ENCODE measurements at places on chromosomes 16 and 17.

- DNase-seq: no peak
- H3K27me3 ChIP-seq: no peaks in the 10 kb centered on the region
- peaks cover 42% of the 10 kb centered on the region for H3K36me3 ChIP-seq
- no peaks in the 10 kb centered on the region for H3K4me1 ChIP-seq
These were observed 11.2 kb upstream of the COG7 start for GRCh38 chr16:23464196-23464595.

DNA sequence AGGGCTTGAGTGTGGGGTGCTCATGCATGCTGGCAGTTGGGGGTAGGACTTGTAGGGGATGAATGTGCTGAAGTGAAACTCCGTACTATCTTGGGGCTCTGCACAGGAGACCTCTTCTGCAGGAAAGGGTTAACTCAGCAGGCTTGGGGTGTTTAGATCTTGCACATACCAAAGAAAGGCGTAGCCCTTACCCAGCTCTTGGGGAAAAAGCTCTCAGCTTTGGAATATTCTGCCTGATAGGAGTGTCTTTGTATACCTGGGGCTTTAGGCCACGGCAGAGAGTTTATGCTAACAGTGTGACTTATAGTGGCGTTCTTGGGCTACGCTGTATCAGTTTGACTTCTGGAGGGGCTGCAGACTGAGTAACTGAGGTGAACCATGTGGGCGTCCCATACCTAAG, 21.1 kb downstream of the KRT25 start:
- DNase-seq: no peak
- H3K27me3 ChIP-seq: peaks cover 7% of the 10 kb centered on the region
- no peak overlapping the region for H3K27ac ChIP-seq
- H3K4me1 ChIP-seq: peaks cover 4% of the 10 kb centered on the region
- H3K4me3 ChIP-seq: no peak overlapping the region

DNA sequence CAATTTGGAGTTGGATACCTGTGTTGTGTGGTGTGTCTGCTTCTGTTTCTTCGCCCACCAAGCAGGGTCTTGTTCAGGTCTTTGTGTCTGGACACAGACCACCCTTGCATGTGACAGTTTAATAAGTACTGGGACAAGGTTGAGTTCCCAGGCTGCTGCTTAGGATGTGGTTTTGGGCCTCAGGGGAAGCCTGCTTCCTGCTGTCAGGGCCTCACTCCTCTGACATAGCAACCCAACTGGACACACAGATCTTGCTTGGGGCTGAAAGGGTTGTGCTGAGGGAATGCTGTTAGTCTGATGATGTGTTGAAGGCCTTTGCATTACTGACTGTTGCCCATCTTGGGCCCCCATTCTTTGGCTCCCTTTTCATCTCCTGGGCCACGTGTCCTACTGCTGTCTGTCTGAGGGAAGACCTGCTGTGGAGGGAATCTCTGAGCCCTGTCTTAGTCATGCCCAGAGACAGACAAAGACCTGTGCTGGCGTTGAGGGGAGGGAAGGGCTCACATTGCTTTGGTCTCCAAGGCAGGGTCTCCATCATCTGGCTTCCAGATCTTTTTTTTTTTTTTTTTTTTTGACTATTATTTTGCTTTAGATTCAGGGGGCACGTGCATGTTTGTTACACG, 4.7 kb upstream of the TGFB1I1 start:
- H3K4me1 ChIP-seq: peaks cover 37% of the 10 kb centered on the region
- H3K27me3 ChIP-seq: no peaks in the 10 kb centered on the region
- DNase-seq: no peak
- peak overlapping the region; percentile 64 for H3K4me3 ChIP-seq

GRCh38 chr17:67431249-67432015, 54.4 kb downstream of the PITPNC1 start:
- no peaks in the 10 kb centered on the region for H3K27me3 ChIP-seq
- H3K27ac ChIP-seq: no peak overlapping the region
- no peak overlapping the region for H3K4me3 ChIP-seq
- DNase-seq: no peak
- H3K36me3 ChIP-seq: no peaks in the 10 kb centered on the region

DNA sequence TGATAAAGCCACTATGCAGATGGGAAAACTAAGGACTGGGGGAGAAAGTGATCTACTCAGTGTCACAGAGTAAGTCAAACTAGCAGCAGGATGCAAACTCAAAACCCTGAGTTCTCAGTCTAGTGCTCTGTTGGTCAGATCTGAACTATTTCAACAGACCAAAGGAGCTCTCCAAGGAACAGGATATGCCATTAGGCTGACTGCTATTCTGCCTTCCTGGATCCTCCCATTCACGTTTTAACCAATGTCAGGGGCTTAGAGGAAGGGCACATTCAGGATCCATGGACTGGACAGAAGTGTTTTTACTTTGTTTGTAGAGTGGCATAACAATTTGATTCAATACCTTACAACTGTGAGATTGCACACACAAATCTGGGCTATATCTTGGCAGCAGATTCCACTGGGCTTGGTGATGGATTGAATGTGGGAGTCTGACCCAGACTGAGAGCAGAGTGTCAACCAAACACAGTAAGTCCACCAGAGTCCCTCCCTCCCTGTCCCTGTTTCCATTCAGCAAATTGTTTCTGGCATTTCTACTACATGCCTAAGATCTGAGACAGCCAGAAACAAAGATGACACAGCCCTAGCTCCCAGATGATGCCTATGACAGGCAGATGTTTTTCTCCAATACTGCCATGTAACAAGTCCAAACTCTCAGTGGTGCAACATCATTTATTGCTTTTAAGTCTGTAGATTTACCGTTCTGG, 337.8 kb upstream of the CDH5 start:
- H3K4me1 ChIP-seq: no peaks in the 10 kb centered on the region
- no peaks in the 10 kb centered on the region for H3K36me3 ChIP-seq
- H3K27ac ChIP-seq: no peak overlapping the region

DNA sequence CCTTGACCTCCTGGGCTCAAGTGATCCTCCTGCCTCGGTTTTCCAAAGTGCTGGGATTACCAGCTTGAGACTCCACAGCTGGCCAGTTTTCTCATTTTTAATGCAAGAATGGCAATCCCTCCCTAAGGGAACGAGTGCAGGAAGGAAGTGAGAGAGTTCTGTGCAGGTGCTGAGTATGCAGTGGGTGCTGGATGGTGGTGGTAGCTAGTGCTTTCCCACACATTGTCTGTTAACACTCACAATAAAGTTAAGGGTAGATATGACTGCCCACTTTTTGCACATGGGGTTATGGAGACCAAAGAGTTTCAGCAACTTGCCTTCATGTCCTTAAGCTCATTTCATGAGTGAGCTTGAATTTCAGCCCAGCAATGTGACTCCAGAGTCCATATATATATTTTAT, 18.5 kb downstream of the RGS9 start:
- no peak for DNase-seq
- no peaks in the 10 kb centered on the region for H3K36me3 ChIP-seq
- H3K4me1 ChIP-seq: peaks cover 23% of the 10 kb centered on the region
- H3K4me3 ChIP-seq: peak overlapping the region; percentile 64
- no peaks in the 10 kb centered on the region for H3K27me3 ChIP-seq

DNA sequence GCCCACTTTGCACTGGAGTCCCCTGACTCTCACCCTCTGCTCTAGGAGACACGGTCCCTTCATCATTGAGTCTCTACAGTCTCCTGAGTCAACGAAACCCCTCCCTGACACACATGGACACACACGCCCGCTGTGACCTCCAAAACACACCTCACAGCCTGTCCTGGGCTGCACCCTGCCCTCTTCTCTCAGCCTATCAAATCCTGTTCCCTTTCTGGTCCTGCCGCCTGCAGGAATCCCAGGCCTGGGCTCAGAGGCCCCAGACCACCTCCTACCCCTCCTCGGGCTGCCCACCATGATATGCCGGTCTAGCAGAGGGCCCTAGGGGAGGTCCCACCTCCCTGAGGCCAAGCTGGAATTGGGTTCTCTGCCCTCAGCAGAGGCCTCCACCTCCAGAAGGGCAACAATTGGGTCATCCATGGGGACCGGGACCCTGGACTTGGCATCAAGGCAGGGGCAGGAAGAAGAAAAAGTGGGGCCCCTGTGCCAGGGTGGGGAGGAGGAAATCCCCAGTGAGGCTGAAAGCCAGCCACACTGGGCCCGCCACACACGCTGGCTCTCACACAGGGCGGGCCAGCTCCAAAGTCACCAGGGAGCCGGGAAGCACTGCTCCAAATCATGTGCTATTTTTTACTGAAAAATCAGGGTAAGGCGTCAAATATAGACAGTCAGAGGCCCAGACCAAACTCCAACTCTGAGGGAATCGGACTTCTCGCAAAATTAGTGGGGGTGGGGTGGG, 3.4 kb downstream of the PPP1R9B start:
- H3K27ac ChIP-seq: peak overlapping the region; percentile 96
- no peaks in the 10 kb centered on the region for H3K27me3 ChIP-seq
- peaks cover 57% of the 10 kb centered on the region for H3K4me1 ChIP-seq
- H3K4me3 ChIP-seq: peak overlapping the region; percentile 100
- DNase-seq: no peak
- H3K36me3 ChIP-seq: peaks cover 76% of the 10 kb centered on the region
